ENCODE measurements at places on chromosomes 16 and 17.
A peak's percentile ranks its signal among the peaks of the same experiment; 100 is the strongest.

- no peaks in the 10 kb centered on the region for H3K27me3 ChIP-seq
- peaks cover 15% of the 10 kb centered on the region for H3K4me1 ChIP-seq
- no peak for DNase-seq
- peak overlapping the region; percentile 91 for H3K4me3 ChIP-seq
- H3K27ac ChIP-seq = peak overlapping the region; percentile 81
- no peaks in the 10 kb centered on the region for H3K36me3 ChIP-seq
Measured at GRCh38 chr16:75555213-75555706, 792 bp downstream of the TMEM231 start.

DNA sequence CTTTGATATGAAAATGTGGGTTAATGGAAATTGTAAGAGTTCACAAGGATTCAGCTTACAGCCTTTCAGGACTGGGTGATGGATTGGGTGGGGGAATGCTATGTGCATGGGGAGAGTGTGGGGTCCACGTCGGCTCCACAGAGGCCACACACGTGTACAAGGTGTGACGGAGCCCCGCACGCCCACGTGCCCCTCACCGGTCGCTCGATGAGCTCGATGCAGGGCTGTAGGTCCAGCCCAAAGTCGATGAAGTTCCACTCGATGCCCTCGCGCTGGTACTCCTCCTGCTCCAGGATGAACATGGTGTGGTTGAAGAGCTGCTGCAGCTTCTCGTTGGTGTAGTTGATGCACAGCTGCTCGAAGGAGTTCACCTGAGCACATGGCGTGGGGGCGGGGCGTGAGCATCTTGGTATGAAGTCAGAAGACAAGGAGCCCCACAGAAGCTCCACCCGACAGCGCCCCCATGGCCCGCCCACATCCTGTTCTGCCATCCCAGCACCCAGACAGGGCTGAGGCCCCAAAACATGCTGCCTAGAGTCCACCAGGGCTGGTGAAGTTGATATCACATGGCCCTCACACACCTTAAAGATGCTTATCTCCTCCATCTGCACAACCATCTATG is 99.1 kb downstream of the MYH11 start:
- no peaks in the 10 kb centered on the region for H3K4me1 ChIP-seq
- no peak overlapping the region for H3K4me3 ChIP-seq
- H3K36me3 ChIP-seq = no peaks in the 10 kb centered on the region
- no peak overlapping the region for H3K27ac ChIP-seq
- no peaks in the 10 kb centered on the region for H3K27me3 ChIP-seq
- no peak for DNase-seq

DNA sequence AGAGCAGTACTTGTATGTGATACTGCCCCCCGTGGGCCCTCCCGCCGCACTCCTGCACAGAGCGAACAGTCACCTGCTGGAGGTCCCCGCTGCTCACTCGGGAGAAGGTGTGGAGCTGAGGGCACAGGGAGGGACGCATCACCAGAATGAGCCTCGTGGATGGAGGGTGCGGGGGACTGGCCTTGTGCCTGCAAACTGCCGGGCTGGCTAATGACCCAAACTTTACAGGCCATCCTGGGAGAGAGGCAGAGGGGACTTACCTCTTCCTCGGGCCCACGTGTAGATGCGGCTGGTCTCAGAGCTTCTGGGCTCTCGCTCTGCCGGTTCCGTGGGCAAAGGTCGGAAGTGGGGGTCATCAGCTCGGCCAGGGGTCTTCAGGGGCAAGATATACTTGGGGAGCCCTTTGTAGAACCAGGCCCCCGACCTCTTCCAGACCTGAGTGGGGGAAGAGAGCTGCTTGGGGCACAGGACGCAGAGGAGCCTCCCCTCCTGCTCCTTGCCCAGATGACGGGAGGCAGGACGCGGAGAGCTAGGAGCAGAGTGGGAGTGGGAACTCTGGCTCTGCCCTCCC is 65.5 kb upstream of the DOC2B start:
- no peaks in the 10 kb centered on the region for H3K4me1 ChIP-seq
- no peaks in the 10 kb centered on the region for H3K27me3 ChIP-seq
- H3K4me3 ChIP-seq = no peak overlapping the region
- DNase-seq = no peak

GRCh38 chr16:81558444-81559175 is 114.0 kb downstream of the CMIP start:
- no peaks in the 10 kb centered on the region for H3K4me1 ChIP-seq
- no peak overlapping the region for H3K4me3 ChIP-seq
- no peaks in the 10 kb centered on the region for H3K27me3 ChIP-seq
- no peak for DNase-seq

DNA sequence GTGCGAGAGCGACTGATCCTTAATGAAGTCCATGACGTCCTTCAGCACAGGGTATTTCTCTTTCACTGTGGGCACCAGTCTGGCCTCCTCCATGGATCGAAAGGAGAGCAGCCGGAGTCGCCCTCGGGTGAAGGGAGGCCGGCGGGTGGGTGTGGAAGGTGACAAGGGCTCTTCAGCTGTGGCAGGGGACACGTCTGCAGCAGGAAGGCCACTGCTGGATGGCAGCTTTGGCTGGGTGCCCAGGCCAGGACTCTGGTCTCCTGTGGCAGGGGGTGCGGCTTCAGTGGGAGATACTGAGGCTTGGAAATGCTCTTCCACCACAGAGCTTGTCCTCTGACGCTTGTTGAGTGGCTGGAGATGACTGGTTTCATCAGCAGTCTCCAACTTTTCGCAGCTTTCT is 78.5 kb downstream of the ZZEF1 start:
- H3K4me1 ChIP-seq = no peaks in the 10 kb centered on the region
- H3K36me3 ChIP-seq = peaks cover 81% of the 10 kb centered on the region
- no peak overlapping the region for H3K27ac ChIP-seq
- H3K27me3 ChIP-seq = no peaks in the 10 kb centered on the region

GRCh38 chr16:56090076-56090475 is 101.2 kb upstream of the GNAO1 start:
- no peaks in the 10 kb centered on the region for H3K27me3 ChIP-seq
- H3K27ac ChIP-seq = no peak overlapping the region
- H3K4me1 ChIP-seq = no peaks in the 10 kb centered on the region
- H3K4me3 ChIP-seq = no peak overlapping the region
- H3K36me3 ChIP-seq = no peaks in the 10 kb centered on the region

DNA sequence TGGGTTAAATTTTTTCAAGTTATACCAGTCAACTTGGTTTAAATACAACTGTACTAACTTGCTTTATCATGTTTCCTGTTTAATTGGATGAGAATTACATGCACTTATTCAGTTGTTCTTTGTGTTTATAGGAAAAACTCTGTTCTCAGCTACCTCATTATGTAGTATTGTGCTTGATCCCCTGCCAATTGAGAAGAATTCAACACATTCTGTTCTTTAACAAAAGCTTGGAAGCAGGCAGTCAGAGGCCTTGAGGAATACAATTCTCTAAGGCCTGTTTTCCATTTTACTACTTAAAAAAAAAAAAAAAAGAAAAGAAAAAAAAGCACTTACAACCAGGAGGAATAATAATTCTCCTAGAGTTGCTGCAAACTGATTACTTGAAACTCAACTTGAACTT is 60.6 kb upstream of the CMIP start:
- H3K27me3 ChIP-seq = no peaks in the 10 kb centered on the region
- peaks cover 6% of the 10 kb centered on the region for H3K36me3 ChIP-seq
- H3K27ac ChIP-seq = no peak overlapping the region
- no peak overlapping the region for H3K4me3 ChIP-seq
- no peaks in the 10 kb centered on the region for H3K4me1 ChIP-seq
- DNase-seq = no peak

- no peaks in the 10 kb centered on the region for H3K4me1 ChIP-seq
- H3K36me3 ChIP-seq = no peaks in the 10 kb centered on the region
- H3K27me3 ChIP-seq = no peaks in the 10 kb centered on the region
- H3K4me3 ChIP-seq = no peak overlapping the region
- DNase-seq = no peak
Measured at GRCh38 chr17:56045872-56046271, 107.4 kb upstream of the ANKFN1 start.

Data from effector memory CD4-positive, alpha-beta T cell (primary cell).